ENCODE measurements at places on chromosomes 7 and 10.

DNA sequence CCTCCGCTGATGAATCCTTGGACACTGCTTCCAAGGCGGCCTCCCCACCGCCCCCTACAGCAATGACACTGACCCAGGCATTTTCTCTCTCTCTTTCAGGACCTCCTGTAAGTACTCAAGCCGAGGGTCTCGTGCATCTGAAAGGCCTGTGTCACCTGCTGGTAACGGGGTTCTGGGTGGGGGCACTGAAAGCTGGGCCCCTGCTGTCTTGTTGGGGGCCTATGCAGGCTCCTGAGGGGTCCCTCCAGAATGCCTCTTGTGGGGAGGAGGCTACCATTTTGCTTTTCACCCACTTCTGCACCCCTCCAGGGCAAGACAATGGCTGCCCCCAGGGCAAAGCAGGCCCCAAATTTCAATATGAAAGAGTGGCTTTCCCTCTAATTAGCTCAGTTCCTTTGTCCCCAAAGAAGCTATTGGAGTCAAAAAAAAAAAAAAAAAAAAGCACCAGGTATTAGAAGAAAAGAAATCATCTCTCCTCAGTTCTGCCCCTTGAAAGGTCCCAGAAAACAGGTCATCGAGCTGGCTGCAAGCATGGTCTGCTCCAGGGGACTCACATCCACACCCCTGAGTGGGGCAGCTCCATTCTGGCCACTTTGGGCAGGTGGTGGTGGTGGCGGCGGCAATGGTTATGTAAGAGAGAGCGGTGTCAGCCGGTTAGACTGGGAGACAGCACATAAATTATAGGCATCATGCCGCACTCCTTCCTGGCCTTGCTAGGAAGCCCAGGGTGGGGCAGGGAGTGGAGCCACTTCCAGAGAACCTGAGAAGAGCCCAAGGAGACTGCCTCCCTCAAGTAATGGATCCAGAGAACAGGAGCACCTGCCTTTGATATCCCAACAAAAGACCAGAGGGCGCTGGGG is 66.2 kb downstream of the COL13A1 start:
- no peak for DNase-seq

DNA sequence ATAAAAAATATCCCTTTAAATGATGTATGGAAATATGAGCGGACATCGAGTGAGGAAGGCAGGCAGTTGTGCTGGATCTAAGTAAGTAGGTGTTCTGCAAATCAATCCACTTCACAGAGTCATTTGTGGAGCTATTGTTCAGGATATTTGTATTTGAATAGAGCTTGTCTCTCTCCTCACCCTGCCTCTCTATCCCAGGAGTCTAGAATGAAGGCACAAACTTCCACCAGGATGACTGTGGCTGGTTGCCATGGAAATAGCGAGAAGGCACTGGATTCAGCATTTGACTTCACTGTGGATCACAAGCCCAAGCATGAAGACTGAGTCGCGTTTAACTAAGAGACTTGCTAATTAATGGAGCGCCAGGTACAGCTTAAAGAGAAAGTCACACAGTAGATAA is 53.2 kb downstream of the NPY start:
- DNase-seq = no peak

- DNase-seq = no peak
Observed at GRCh38 chr7:101884671-101885596, 67.5 kb downstream of the CUX1 start.

DNA sequence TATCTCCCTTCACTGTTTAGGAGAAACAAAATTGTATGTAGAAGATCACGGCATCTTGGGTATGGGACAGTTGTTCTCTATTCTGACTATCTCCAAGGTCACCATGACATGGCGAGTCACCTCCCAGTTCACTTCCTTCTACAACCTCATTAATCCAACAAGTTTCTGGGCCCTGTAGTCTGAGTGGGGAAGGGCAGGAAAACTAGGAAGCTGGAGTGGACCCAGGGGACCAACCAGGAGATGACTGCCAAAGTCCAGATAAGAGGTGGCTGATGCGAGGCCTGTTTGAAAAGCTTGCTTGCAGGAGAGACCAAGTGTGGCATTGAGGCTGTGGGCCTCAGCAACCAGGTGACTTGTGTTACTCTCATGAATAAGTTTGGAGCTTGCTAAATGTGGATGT is 584.9 kb downstream of the TNS3 start:
- DNase-seq = no peak

DNA sequence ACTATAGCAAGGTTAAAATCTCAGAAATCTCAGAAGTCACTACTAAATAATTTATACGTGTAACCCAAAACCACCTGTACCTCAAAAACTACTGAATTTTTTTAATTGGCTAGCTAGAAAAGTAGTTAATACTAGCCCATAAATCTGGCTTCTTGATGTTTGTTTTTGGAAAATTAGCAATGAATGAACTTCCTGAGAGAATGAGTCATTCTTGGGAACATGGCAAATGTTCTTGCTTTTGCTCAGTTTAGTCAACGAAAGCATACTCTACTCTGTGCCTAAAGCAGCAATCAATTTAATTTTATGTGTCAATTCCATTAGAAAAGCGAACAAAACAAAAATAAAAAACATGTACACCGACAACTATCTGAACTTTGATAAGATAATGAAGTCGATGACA is 69.2 kb downstream of the SEMA3E start:
- no peak for DNase-seq

- DNase-seq = no peak
Observed at GRCh38 chr7:101134399-101134980, 7.6 kb downstream of the SERPINE1 start.

DNA sequence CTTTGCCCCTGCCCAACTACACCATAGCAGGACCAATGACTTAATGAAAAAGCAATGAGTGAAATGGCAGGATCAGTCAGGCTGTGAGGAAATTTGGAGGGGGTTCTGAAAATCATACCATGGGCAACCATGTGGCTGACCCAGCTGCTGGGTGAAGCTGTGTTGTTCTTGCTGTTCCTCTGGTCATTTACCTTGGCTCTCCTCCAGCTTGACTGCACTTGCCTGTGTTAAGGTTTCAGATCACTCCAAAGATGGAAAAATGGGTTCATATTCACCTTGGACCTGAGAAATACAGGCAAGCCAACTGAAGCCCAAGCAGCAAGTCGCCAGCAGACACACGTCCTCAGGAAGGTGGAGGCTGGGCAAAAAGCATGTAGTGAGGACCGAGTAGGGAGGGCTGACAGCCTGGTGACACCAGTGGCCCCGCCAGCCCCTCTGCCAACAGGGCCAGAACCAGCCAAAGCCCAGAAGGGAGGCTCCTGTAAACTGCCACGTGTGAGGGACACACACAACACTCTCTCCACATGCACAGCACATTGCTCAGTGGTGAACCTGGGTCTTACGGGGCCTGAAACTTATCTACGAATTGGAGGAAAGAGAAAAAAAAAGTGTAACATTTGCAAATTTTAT is 40.1 kb downstream of the PARP12 start:
- no peak for DNase-seq

Data from NCI-H460 (cell line).